ENCODE measurements at places on chromosomes 4 and X.

DNA sequence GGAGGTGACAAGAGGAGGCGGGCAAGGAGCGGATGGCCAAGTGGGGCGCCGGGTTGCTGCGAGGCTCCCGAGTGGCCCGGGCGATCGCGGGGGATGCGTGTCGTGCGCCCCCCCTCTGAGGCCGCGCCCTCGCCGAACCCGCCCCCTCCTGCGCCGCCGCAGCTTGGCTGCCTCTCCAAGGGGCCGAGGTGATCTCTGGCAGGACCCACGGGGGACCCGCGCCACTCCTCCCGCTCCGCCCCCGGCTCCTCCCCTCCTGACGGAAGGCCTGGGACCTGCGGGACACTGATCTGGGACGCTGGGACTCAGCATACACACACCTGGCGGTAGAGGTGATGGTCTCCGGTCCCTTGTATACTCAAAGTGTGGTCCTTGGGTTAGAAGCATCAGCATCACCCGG lies 21.9 kb upstream of the FAM47C start:
- DNase-seq, result no peak

DNA sequence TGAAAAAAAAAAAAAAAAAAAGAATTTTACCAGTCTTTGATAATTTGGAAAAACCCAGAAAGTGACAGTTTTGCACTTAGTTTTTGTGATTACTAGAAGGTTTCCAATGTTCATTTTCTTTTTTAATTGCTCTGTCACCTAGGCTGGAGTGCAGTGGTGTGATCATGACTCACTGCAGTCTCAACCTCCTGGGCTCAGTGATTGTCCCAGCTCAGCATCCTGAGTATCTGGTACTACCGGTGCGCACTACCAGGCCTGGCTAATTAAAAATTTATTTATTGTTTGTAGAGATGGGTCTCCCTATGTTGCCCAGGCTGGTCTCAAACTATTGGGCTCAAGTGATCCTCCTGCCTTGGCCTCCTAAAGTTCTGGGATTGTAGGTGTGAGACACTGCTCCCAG lies 3.3 kb downstream of the NUDT9 start:
- no peak for DNase-seq

DNA sequence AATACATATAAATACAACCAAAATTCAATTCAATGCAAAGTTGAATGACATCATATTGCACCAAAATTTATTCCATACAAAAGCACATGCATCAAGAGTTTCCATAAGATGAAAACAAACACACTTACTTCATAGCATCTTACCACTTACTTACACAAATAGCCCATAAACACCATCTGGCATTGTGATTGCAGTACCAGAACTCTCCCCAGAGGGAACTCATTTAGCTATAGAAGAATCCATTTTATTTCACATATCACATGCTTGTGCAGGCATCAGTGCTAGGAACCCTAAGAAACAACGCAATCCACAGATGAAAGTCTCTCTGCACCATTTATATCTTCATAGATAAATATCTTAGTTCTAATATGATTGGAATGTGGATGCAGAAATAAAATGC lies 77.9 kb downstream of the SLC7A11 start:
- no peak for DNase-seq

DNA sequence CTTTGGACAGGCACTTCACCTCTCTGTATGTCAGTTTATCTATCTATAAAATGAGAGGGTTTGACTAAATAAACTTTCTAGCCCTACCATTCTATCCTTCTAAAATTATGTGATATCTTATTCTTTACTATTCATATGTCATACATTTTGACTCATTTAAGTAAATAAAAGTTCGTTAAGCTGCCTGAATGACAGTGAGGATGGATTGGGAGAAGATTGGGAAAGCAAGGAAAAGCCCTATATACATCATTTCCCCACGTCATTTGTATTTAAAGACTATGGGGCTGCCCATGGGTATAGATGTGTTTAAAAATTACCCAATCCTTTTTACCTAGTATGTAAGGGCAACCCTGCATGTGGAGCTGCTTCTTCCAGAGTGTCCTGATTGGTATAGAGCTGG lies 5.3 kb downstream of the SLC16A2 start:
- no peak for DNase-seq

GRCh38 chr4:6183740-6184139 lies 16.6 kb downstream of the JAKMIP1 start:
- no peak for DNase-seq

DNA sequence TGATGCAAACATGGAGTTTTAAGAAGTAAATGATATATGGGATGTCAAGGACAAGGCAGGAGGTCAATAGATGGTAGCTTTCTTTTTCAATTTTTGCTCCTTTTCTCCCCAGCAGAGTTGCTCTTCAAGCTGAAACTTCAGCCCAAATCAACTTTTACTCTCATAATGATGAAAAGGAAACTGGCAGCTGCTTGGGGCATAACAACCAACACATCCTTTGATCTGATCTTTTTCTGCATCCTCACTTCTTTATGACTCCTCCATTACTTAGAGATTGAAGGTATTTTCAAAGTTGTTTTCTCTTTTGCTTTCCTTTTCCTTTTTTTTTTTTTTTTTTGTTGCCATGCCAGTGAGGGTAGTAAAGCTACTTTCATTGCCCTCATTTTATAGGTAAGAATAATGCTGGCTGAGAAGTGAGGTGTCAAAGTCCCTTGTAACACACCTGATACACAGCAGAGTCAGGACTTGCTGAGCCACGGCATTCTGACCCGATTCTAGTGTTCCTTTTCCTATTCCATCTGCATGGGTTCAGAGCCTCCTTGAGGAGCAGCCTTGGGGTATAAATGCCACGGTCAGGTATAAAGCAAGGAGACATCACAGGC lies 26.9 kb downstream of the SLC2A9 start:
- DNase-seq, result no peak

DNA sequence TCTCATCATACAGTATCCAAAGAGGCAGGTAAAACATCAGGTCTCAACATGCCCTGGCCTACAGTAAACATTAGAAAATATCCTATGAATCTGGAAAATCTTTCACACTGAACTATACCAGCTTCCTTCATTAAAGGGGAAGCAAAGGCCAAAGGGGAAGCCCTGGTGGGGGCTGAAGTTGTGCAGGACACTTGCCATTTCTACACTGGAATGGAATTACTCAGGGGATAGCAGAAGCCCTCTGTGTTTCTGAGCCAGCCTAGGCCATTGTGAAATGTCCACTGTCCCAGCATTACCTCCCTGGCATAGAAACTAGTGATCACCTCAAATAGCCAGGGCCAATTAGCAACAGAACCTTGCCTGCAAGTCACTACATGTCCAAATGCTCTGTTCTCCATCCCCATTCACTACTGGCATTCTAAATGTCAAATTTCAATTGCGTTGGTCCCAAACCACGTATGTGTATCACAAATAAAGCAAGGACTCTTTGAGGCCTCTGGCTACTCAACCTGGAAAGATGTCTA lies 429.9 kb downstream of the AFF2 start:
- no peak for DNase-seq

DNA sequence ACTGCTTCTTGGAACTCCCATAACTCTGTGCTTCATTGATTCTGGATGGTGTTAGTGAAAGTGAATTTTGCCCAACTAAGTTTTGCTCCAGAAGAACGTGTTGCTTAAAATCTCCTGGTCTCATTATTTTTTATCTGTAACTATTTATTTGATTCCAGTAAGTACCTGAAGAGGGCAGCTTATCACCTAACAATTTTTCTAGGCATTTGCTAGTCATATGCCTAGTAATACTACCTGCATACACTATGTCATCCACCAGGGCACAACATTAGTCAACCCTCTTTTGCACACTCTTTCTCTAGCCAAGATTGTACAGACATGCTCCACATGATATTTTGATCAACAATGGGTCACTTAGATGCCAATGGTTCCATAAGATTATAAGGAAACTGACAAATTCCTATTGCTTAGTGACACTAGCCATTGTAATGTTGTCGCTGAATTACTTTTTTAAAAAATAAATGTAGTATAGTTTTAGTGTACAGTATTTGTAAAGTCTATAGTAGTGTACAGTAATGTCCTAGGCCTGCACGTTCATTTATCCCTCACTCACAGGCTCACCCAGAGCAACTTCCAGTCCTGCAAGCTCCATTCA lies 499.9 kb upstream of the AADAT start:
- no peak for DNase-seq

DNA sequence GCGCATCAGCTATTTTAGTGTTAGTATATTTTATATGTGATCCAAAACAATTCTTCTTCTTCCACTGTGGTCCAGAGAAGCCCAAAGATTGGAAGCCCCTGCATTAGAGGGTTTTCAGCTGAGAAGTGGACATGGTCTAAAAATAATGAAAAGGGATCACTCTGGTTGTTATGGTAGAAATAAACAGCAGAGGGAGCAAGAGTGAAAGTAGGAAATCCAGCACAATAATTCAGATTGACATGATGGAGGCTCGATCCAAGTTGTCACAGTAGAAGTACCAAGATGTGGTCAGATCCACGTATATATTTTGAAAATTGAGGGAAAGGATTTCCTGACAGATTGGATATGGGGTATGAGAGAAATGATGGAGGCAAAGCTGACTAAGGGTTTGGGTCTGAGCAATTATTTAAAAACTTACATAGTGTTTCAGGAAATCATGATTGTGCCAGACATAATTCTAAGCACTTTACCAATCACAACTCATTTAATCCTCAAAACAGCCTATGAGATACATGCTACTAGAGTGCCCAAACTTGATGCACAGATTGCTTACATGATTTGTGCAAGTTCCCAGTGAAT lies 17.0 kb upstream of the TMEM144 start:
- no peak for DNase-seq

GRCh38 chr4:5399124-5399523 lies 309.2 kb downstream of the EVC2 start:
- no peak for DNase-seq

- DNase-seq, result no peak
Observed at GRCh38 chr4:14321723-14322122, 680.6 kb upstream of the CPEB2 start.

Data from stimulated activated naive CD8-positive, alpha-beta T cell treated with anti-CD3 and anti-CD28 coated beads, Interleukin-15, amount 100 ng/mL, for 72 hours (primary cell).